ENCODE measurements at places on chromosomes 1 and 21.

DNA sequence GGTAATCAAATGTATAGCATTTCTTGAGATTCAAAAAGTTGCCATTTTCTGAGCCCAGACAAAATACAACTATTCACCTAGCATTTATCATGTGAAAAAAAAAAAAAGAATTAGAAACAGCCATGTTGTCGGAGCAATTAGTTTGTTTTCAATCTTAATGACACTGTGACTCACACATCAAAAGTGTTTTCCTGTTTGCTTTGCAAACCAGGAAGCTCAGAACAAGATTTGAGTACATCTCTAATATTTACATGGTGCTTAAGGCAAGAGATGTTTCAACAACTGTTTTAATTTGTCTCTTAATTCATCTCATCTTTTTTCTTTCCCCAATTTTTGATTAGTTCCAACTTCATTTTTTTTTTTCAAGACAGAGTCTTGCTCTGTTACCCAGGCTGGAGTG lies 62.5 kb upstream of the CAPZB start:
- no peak for DNase-seq

DNA sequence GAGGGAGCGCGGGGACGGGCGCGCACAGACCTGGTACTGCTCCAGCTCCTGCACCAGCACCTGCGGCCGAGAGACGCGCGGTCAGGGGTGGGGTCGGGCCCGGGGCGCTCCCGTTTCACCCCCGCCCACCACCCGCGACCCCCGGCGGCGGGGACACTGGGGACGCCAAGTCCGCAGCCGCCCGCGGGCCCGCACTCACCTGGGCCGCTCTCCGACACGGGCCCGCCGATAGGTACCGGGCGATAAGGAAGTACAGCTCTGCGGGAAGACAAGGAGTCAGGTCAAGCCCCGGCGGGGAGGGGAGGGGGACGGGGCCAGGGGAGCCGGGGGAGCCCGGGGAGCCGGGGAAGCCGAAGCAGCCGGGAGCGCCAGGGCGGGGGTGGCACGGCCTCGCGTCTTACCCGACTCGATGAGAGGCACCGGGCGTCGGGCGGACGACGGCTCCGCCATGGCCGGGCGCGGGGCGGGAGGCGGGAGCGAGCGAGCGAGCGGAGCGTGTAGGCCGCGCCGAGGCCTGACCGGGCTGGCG lies 326 bp downstream of the BRWD1 start:
- no peak for DNase-seq

- DNase-seq, result peak; percentile 83
Measured at GRCh38 chr1:93844262-93845045, 34.6 kb downstream of the DNTTIP2 start.

DNA sequence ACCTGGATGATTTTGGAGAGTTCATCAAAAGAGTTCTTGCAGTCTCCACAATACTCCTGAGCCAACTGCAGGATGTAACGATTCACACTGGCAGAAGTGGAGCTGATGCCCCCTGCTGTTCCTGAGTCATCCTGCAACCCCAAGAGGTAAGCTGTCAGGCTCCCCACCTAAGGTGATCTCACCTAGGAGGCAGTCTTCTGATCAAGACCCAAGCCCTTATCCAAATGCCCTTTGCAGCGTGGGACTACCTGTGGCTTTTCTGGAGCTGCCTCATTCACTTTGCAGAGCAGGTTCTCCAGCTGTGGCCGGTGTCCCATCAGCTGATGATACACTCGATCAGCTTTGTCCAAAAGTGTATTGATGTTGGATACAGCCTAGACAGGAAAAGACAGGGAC lies 96.4 kb downstream of the UBR4 start:
- peak; percentile 24 for DNase-seq

- DNase-seq, result no peak
Measured at GRCh38 chr21:31900121-31900895, 27.5 kb downstream of the HUNK start.

GRCh38 chr1:9593492-9594465 lies 5.1 kb downstream of the TMEM201 start:
- DNase-seq, result peak; percentile 80

DNA sequence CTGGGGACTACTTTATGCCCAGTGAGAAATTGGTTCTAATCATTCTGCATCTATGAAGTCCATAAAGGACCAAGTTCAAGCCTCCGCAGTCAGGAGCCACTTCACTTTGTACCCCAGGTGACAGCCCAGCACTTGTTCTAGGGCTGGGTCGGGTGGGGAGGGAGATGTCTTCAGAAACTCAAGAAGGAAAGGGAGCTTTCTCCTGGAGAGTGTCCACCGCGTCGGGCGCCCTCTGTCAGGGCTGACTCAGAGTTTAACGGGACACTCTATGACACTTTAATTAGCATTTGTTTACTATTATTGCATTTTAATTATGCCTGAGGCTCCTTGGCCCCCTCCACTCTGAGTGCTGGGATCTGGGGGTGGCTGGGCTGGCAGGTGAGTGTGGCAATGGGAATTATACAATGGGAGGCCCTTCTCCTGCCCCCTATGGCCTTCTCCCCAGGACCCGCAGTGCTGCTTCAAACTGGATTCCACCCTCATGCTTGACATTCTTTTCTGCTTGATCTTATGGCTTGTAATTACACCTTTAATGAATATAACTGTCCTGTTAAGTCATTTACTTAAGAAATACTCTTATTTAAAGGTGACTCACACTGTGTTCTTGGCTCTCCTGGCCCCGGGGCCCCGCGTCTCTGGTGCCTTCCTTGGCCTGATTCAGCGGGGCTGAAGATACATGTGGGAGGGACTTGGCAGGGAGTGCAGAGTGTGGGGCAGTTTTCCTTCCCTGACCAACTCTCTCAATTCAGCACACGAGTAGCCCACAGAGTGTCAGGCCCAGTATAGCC lies 136.6 kb downstream of the PLXNA2 start:
- peak; percentile 33 for DNase-seq

GRCh38 chr21:29130270-29130969 lies at the start of gene MAP3K7CL:
TSS of gene MAP3K7CL (plus strand) at chr21:29130644. CDS start at chr21:29133345, 2,701 bp downstream.
- DNase-seq, result peak; percentile 100

DNA sequence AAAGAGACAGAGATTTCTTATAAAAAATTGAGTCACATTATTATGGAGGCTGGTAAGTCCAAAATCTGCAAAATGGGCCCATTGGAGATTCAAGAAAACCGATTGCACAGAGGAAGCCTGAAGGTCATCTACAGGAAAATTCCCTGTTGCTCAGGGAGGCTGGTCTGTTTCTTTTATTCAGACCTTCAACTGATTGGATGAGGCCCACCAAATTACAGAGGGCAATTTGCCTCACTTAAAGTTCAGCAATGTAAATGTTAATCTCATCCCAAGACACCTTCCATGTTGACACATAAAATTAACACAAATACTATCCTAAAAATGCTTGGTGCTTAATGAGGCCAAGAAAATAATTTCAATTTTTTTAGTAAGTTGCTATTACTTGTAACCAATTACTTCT lies 219.2 kb upstream of the RUNX1 start:
- no peak for DNase-seq

DNA sequence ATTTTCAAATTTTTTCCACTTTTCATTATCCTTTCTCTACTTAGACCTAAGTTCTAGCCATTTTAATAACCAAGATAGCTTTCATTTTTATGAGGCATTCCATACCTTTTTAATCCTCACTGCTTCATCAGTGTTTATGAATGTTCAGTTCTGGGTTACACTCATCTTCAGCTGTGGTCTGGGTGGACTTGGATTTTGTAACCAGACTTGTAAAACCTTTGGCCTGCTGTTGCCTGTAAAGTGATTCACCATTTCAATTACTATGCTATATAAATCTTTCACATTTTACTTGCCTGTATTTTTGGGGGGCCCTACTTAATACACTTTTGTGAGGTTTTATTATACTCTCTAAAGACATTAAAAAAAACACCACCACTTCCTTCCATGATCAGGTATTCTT lies 46.2 kb downstream of the USP25 start:
- DNase-seq, result peak; percentile 81

DNA sequence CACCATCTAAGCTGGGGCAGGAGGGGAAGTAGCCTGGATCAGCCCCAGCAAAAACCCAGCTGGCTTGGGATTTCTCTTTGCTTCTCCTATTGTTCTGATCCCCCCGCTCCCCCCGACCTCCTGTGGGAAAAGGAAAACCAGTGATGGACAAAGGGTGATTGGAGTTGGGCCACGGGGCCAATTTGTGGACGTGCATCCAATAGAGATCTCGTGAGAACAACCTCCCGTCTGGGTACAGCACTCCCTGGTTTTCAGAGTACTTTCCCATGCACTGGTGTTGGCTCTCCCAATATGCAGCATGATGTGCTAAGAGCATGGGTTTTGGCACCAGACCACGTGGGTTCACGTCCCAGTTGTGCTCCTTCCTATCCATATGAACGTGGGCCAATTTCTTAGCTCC lies 9.0 kb downstream of the BLACAT1 start:
- DNase-seq, result no peak

Data from fibroblast of skin of scalp (primary cell).